ENCODE measurements at places on chromosomes 6 and 20.

- no peak for DNase-seq
Measured at GRCh38 chr6:20589266-20589665, 55.0 kb downstream of the CDKAL1 start.

- no peak for DNase-seq
Measured at GRCh38 chr20:60921022-60921622, 330.9 kb upstream of the CDH4 start.

- DNase-seq = no peak
Measured at GRCh38 chr20:13862245-13862644, 77.4 kb downstream of the NDUFAF5 start.

DNA sequence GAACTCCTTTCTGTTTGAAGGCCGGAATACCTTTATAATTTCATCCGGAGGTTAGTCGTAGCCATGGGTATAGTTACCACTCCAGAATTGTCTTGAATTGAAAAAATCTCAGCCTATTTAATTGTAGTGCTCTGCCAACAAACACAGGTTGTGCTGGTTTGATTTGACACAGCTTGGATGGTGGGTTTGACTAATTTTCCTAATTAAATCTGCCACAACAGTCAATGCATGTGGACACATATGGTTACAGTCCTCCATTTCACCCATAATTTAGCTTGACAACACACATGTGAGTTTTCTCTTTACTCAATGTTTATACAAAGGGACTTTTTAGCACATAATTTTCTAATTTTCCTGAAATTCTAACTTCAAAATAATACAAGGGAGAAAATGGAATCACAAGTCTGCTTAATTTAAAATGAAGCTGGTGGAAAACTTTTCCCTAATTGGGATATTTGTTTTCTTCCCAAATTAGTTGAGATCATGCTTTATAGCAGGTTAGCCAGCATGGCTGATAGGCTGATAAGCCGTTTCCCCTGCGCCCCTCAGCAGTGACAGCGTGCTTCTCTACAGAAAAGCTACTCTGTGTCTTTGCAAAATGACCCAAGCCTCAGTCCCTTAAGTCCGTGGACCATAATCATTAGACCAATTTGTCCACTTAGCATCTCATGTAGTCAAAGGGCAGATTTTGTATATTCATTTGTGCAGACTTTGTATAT, 463.5 kb upstream of the FLRT3 start:
- no peak for DNase-seq

DNA sequence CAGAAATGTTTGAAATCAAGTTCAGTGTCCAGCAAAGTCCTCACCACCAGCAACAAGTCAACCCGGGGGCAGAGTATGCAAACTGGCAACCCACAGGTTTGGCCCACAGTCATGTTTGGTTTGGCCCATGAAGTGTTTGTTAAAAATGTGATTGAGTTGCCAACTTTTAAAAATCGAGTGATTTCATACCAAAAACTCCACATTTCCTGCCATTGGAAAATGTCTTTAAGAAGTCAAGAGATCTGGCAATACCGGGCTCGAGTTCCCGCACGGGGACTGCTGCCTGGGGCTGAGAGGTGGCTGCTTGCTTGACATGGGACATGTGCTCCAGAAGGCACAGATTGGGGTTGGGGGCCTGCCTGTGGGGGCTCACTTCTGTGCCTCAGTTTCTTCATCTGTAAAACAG, 36.1 kb downstream of the PREX1 start:
- DNase-seq = no peak

DNA sequence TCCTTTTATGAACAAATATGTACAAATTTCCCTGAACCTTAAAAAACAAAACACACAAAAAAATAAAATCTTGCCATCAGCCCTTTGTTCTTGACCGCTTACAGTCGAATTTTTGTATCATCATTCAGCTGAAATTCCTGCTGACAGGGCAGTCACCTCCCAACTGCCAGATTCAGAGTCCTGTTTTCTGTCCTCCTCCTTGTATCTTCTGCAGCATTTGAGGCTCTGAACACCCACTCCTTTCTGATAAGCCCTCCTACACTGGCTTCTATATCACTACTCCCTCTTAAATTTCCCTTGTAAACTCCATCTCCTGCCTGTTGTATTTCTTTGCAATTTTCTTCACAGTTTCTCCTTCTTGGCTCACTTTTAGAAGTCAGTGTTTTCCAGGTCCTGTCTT, 77.8 kb upstream of the CCN6 start:
- no peak for DNase-seq

- DNase-seq = no peak
Measured at GRCh38 chr6:147930745-147931144, 411.9 kb upstream of the SASH1 start.

DNA sequence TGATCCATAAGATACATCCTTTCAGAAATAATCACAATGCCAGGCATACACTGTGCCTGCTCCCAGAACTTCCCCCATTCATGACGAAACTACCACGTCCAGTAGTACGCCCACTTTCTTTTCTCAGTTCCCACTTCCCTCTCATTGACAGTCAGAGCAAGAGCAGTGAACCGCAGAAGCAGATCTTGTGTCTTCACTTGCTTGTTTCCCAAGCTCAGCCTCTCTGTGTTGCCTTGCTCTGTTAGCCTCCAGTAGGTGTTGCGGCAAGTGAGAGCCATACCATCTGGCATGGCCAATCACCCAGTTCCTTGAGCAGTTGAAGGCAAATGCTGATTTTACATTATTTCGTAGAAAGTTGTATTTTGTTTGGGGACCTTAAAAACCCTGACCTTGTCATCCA, 11.7 kb downstream of the UST start:
- no peak for DNase-seq

GRCh38 chr6:33958526-33959328, 154.9 kb upstream of the MLN start:
- DNase-seq = no peak

DNA sequence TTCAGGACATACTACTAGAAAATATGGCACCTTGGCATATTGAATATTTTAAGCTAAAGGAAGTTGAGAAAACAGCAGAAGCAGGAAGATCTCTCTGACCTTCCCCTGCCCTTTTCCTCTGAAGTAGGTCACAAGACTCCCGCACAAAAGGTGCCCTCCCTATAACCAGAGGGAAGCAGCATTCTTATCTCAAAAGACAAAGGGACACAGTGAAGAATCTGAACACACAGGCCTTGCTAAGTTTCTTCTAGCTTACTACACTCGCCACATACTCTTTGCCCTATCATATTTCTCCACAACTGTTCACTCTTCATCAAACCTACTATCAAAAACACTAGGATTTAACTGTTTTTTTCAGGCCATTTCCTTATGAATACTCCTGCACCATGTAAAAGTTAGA, 151.2 kb downstream of the ELOVL4 start:
- no peak for DNase-seq

DNA sequence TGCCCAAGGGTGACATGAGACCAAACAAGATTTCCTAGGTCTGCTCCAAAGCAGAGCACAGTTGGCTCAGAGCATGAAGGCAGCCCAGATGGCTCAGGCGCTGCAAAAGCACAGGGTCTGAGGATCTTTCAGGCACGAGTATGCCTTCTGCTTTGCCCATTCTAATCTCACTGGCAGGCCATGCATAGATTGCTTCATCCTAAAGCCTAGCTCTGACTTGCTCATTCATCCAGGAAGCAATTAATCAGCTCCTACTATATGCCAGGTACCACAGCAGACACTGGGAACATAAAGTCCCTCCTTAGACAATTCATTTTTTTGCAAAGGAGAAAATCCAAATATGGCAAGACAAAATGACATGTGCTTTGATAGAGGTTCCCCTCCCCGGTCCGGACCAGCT, 31.2 kb downstream of the GPLD1 start:
- no peak for DNase-seq

GRCh38 chr6:74588094-74588832, 617.6 kb downstream of the COL12A1 start:
- no peak for DNase-seq

- DNase-seq = no peak
Measured at GRCh38 chr6:150470960-150471665, 102.3 kb downstream of the IYD start.

DNA sequence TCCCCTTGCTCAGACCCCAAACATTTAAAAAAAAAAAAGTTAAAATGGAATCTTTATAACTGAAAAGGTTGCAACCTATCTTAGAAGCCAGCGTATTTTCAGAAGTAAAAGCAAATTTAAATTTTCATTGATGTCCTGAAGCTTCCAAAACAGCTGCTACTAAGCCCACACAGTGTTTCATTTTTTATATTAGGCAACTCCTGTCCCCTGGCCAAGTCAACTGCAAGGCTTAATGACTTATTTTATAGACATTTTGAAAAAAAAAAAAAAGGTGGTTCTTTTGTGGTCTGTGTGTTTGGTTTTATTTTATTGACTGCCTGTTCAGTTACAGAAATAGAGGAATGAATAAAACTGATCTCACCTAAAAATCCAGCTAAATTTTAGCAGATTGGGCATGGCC, 13.0 kb downstream of the CFAP61 start:
- no peak for DNase-seq

GRCh38 chr6:14674867-14675648, 557.5 kb downstream of the CD83 start:
- DNase-seq = no peak

- no peak for DNase-seq
Measured at GRCh38 chr20:23046431-23046830, 3.0 kb downstream of the THBD start.

DNA sequence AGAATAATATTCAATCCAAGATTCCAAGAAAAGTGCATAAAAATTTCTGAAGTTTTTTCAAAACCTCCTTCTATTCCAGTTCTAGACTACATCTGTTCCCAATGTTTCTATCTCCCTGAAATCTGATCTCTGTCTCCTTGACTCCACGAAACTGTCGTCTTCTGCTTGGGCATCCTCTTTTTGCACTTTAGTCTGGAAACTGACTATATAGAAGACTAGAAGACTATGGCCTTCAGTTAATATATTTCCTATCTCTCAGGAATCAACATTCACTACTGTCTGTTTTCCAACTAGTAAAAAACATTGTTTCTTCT, 745.4 kb upstream of the ADGRB3 start:
- no peak for DNase-seq

GRCh38 chr6:86937219-86938079, at the start of gene HTR1E:
Gene HTR1E (plus strand): TSS chr6:86937528. CDS start chr6:87015335, 77,807 bp downstream.
- DNase-seq = no peak

DNA sequence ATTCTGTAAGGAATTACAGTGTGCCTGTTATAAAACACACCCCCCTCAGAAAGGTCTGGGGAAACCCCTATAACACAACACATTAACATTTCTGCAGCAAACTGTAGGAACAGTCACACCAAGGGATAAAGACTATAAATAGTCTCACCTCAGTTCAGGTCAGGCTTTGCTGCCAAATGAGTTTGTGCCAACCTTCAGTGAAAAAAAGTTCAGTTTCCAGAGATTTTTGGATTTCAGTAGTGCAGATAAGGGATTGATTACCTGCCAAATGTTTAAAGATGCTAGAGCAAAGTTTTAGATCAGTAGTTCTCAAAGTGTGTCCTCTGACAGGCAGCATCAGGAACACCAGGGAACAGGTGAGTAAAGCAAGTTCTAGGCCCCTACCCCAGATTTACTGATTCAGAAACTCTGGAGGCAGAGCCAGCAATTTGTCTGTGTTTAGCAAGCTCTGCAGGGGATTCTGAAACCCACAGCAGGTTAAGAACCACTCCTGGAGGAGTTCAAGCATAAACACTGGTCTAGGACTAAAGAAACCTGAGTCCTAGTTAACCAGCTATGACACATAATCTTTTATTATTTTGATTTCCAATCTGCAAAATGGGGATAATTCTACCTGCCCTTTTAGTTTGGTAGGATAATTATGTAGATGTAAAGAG, 111.0 kb downstream of the RCAN2 start:
- DNase-seq = no peak

DNA sequence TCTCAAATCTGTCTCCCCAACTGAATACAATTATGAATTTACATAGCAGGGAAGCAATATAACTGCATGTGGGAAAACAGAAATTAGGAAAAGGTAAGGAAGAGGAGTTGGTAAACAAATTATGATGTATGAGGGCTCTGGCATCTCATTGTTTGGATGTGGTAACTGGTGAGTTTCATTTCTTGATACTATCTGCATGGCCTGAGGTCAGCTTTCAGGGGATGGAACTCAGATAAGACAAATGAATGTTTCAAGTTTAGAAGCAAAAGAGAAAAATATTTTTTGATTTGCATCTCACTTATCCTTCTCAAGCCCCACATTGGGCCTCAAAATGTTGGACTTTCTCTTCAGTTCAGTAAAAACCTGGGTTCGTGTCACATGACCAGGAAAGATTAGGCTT, 302.2 kb upstream of the GJE1 start:
- no peak for DNase-seq

- DNase-seq = no peak
Measured at GRCh38 chr6:136499370-136499769, 50.9 kb downstream of the MAP7 start.

- no peak for DNase-seq
Measured at GRCh38 chr6:167968091-167968490, 29.4 kb upstream of the KIF25 start.

DNA sequence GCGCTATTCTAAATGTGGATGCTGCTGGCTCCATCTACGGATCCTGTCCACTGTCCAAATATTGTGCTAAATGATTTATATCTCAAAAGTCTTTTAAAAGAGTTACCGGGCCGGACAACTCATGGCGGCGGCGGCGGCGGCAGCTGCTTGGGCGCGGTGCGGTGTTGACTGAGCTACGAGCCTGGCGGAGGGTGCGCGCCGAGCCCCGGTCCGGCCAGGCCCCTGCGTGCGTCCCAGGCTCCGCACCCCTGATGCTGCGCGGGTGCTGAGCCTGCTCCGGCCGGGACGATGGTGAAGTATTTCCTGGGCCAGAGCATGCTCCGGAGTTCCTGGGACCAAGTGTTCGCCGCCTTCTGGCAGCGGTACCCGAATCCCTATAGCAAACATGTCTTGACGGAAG, 303.4 kb downstream of the CENPW start:
- DNase-seq = no peak

DNA sequence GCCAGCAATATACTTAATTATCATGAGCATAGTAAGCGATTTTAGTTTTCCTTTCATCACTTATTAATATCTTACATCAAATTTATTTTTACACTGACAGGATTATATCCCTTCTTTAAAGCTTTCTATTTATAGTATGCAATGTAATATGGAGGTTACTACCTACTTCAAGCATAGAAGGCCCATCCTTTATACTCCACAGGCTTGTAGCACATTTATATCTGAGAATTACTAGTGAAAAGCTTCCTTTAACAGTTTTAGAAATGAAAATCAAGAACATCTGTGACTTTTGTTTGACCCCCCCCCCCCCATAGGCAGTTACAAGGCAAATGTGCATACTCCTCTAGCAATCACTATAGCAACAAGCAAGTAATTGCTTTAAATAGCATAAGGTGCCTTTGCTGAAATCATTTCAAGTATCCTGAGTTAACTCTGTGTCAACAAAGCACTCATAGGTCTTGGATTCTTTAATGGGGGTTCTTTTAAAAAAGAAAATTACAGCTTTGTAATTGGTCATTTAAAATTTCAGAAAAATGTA, 917.7 kb downstream of the PHF3 start:
- DNase-seq = no peak
